ENCODE measurements at places on chromosomes 6 and 20. TPM values are rescaled to one million over a fixed set of nuclear protein-coding genes. Genes with fewer than 3 reads are reported as not detected.

The MTFR2 gene
- total RNA-seq = 0.82 TPM

The METTL24 gene
- 3.3 TPM for total RNA-seq

The TGIF2 gene
- total RNA-seq = 14.2 TPM

The RPP21 gene
- 12.6 TPM for total RNA-seq

The ZBTB12 gene
- total RNA-seq = 22.2 TPM

The MACROD2 gene
- total RNA-seq = 58.1 TPM

The GTF3C6 gene
- 30.2 TPM for total RNA-seq

The HMGCLL1 gene
- total RNA-seq = 35.2 TPM

The OLIG3 gene
- total RNA-seq = 1.2 TPM

The C20orf96 gene
- total RNA-seq = 6.3 TPM

The SNAI1 gene
- 0.27 TPM for total RNA-seq

The EEF1E1 gene
- 32.4 TPM for total RNA-seq

The PRPH2 gene
- 5.4 TPM for total RNA-seq

The RBPJL gene
- not detected for total RNA-seq

The RSPO3 gene
- 7.4 TPM for total RNA-seq

The NKX2-2 gene
- 2.4 TPM for total RNA-seq

The MDN1 gene
- 38.9 TPM for total RNA-seq

The KHDC1L gene
- total RNA-seq = not detected

The MC3R gene
- total RNA-seq = not detected

The ERVFRD-1 gene
- total RNA-seq = not detected

The KDM1B gene
- 35.3 TPM for total RNA-seq

The TRIM27 gene
- 75.8 TPM for total RNA-seq

The RIMS1 gene
- 247 TPM for total RNA-seq

The ADIG gene
- total RNA-seq = not detected

The TLDC2 gene
- 0.54 TPM for total RNA-seq

The PPP1R3G gene
- total RNA-seq = 1.00 TPM

The CPXM1 gene
- 19.9 TPM for total RNA-seq

The CTSZ gene
- total RNA-seq = 14.1 TPM

The HLA-DRA gene
- total RNA-seq = 3.6 TPM

The OOEP gene
- not detected for total RNA-seq

The TFAP2D gene
- not detected for total RNA-seq

The HLA-DRB5 gene
- not detected for total RNA-seq

The THBS2 gene
- 5.8 TPM for total RNA-seq

The BAK1 gene
- 4.8 TPM for total RNA-seq

The COL9A3 gene
- 3.8 TPM for total RNA-seq

The LHFPL5 gene
- 1.00 TPM for total RNA-seq

The SMLR1 gene
- not detected for total RNA-seq

The HLA-DMA gene
- 0.73 TPM for total RNA-seq

The ANGPT4 gene
- total RNA-seq = 0.09 TPM

The SLA2 gene
- total RNA-seq = 0.09 TPM

The TNF gene
- 0.18 TPM for total RNA-seq
